CD4-positive, CD25-positive, alpha-beta regulatory T cell (primary cell): ENCODE measurements at places on chromosomes 2 and 18.

DNA sequence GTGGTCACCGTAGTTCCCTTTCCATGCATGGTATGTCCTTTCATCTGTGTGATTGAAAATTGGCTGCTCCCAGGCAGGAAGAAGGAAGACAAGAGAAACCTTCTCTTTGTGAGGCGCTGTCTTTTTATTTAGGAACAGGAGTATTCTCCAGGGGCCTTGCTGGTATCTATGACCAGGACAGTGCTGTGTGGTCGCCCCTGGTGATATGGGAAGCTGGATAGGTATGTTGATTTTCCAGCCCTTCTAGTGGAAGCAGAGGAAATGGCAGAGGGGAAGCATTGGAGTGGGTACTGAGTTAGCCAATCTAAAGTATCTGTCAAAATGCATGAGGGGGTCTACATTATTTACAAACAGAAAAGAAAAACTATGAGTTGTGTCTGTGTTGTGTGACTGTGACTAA, 226.6 kb downstream of the MTX2 start:
- no peak for DNase-seq

DNA sequence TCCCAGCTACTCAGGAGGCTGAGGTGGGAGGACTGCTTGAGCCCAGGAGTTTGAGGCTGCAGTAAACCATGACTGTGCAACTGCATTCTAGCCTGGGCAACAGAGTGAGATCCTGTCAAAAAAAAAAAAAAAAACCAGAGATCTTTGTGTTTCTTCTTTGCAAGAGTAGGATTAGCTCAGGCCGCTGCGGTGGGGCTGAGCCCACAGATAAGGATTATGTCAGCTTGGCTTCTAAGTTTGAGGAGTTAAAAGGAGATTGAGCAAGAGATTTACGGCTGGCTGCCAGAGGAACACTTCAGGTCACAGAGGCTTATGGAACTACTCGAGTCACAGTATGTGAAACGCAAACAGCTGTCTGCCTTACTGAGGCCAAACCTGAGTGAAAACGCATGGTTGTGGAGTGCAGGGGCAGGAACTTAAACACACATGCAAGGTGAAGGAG, 146.7 kb upstream of the L3MBTL4 start:
- DNase-seq, result no peak

- DNase-seq, result no peak
Measured at GRCh38 chr2:222293660-222294630, 4.9 kb downstream of the PAX3 start.

GRCh38 chr2:88199912-88200682, 30.0 kb downstream of the THNSL2 start:
- no peak for DNase-seq

GRCh38 chr2:175853616-175853890, 148.5 kb downstream of the LNPK start:
- no peak for DNase-seq

GRCh38 chr2:75476761-75477160, 84.0 kb downstream of the EVA1A start:
- DNase-seq, result no peak
